GM23248 (cell line): ENCODE measurements at places on chromosomes 5 and 9.

- DNase-seq = no peak
These were observed 220.9 kb downstream of the PAX5 start for GRCh38 chr9:36813154-36813553.

GRCh38 chr5:139137697-139138096, 60.5 kb downstream of the SIL1 start:
- DNase-seq = peak; percentile 30

DNA sequence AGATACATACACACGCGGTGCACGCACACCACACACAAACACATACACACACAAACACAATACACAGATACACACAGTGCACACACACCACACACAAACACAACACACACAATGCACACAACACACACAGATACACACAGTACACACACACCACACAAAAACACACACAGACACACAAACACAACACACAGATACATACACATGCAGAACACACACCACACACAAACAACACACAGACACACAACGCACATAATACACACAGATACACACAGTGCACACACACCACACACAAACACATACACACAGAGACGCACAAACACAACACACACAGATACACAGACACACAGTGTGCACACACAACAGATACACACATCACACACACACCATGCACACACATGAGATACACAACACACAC, 5.9 kb upstream of the CCDC187 start:
- DNase-seq = no peak

GRCh38 chr5:172541099-172541772, 86.9 kb upstream of the SH3PXD2B start:
- no peak for DNase-seq

DNA sequence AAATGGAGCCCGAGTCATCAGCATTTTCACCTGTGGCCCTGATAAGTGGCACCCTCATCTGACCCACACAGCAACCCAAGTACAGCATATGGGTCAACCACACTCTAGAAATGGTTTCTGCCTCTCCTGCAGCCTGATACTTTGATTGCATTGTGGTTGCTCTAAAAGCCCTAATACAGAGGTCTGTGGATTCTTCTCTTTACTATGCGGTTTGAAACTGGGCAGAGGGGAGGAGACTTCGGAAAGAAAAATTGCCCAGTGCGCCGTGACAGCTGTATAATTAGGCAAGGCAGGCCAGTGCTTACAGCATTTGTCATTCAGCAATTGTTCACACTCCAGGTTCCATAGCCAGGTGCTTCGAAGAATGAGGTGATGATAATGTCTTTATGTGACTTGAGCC, 361.0 kb downstream of the NFIB start:
- no peak for DNase-seq

DNA sequence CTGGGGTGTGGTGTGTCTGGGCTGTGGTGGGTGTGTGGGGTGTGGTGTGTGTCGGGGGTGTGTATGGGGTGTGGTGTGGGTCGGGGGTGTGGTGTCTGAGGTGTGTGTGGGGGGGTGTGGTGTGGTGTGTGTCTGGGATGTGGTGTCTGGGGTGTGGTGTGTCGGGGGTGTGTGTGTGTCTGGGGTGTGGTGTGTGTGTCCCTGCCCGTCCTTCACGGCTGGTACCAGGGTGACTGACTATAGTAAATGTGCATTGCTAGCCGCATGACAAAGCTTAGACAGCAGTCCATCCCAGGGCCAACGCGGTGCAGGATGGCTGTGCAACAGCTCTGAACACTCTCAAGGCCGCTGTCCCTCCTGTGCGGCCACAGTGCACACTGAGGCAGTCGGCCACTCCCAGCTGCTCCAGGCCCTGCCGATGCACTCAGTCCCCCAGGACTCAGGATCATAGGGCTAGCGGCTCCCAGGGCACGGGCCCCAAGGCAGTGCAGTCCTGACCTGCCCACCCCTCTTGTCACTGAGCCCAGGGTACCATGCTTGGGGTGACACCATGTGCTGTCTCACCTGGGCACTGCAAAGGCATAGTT, 54.0 kb downstream of the SECISBP2 start:
- no peak for DNase-seq
